Esophagus squamous epithelium (tissue), 5 donors: ENCODE measurements at places on chromosomes 4 and X.

- DNase-seq, result no peak
Observed at GRCh38 chr4:166274775-166275174, 401.7 kb downstream of the TLL1 start.

GRCh38 chr4:170652571-170652970 is 562.8 kb upstream of the AADAT start:
- no peak for DNase-seq

- DNase-seq, result no peak
Observed at GRCh38 chr4:7073059-7073458, 5.2 kb upstream of the GRPEL1 start.

DNA sequence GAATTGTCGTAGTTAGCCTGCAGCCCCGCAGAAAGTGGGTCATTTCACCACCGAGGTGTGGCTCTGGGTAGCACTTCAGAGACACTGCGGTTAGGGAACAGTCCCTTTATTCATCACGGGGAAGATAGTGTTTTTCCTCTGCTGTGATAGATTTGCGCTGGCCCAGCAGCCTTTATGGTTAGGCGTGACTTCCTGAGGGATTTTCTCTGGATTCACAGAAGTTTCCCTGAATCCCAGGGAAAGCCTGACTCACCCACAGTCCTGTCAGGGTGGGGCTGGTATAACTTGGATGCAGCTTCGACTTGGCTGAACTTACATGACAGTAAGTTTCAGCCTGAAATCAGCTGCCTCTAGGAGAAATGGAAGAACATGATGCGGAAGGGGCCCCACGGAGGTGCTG is 196.3 kb upstream of the HHIP start:
- no peak for DNase-seq

DNA sequence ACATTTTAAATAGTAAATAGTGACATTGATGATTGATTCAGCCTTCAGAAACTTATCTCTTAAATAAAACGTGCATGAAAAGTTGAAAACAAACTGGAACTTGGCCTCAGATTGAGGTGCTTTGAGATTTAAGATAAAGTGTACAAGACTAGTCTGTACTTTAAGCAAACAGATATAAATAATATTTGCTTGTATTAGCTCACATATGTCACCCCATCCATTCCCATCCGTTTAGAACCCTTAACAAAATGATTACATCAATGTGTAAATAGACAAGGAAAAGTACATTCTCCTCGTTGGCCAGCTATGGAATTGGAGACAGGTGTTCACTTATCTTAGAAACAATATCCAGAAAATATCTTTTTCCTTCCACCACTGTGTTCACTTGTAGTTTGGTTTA is 130.8 kb downstream of the BANK1 start:
- DNase-seq, result no peak

DNA sequence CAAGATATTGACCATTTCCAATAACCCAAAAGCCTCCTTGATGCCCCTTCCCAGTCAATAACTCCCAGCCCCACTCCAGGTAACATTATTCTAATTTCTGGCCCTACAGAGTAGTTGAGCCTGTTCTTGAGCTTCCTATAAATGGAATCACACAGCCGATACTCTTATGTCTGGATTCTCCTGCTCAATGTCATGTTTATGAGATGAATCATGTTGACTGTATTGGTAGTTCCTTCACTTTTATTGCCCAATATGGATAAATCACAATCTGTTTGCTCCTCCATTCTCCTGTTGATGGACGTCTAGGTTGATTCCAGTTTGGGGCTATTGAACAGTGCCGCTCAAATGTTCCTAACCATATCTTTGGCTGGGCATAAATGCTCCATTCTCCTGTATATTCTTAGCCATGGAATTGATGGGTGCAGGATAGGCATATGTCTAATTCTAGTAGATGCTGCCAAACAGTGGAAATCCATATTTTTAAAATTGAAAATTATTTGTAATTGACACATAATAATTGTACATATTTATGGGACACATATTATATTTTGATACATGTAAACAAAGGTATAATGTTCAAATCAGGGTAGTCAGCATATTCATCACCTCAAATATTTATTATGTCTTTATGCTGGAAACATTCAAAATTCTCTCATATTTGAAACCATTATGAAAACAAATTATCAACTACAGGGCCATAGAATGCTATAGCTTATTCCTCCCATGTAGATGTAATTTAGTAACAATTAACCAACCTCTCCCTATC is 40.5 kb upstream of the SLC2A9 start:
- no peak for DNase-seq

- DNase-seq, result no peak
Observed at GRCh38 chr4:145665773-145666172, 14.2 kb upstream of the C4orf51 start.

GRCh38 chr4:59994118-59994517 is 1206.0 kb upstream of the ADGRL3 start:
- DNase-seq, result no peak

DNA sequence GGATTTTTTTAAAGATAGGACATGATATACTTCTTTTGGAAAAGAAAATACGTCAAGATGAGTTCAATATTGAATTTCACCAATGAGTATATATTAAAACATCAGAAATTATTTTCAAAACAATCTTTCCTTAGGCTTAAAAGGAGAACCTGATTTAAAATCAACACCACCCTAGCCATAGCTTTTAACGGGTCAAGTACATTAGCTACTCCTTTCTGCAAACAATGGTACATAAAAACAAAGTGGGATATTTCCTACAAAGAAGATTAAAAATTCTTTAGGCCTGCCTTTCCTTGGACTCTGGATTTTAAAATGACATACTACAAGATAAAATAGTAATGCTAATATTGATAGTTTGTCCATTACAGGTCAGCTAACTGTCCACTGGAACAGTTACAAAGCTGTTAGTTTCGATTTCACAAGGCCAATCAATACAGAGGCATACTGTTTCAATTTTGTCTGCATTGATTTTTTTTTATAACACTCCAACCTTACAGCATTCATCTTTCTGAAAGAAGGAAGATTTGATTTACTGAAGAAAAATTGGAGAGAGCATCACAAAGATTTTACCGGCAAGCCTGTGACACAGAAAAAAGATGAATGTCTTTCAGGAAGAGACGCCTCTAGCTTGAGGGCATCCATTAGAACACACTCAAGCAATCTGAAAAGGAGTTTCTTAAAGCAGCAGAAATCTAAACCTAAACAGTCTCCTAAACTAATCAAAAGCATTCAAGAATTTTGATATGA is 97.2 kb downstream of the MAB21L2 start:
- no peak for DNase-seq

DNA sequence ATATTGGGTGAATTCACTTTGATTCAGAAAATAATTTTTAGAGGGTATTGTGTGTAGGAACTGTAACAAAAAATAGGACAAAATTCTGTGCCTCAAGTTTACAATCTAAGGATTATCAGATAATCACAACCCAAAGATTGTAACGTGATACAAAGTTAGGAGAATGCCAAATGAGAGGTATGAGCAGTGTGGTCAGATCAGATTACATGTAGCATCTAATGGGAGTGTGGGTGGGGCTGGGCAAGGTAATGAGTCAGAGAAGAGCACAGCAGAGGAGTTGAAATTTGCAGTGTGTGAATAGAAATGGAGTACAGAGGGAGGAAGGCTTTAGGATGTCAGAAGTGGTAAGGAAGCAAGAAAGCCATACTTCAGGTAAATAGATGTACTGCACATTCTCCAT is 103.4 kb upstream of the TEX13A start:
- DNase-seq, result no peak

DNA sequence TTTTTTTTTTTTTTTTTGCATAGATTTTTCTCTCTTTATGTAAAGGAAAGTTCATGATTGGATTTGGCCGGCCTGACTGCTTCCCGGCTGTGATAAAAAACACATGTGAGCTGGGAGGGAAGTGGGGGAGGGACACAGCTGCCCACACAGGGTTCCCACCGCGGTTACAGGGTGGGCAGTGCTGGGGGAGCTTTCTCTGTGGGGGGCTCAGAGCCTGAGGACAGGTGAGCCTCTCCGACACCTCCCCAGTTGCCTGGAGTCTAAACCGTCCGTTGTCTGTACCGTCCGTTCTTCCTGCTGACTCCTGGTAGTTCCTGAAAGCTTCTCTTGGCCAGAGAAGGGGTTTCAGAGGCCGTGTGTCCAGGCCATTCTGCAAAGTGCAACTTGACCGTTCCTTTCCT is 21.8 kb downstream of the SHOX start:
- no peak for DNase-seq

DNA sequence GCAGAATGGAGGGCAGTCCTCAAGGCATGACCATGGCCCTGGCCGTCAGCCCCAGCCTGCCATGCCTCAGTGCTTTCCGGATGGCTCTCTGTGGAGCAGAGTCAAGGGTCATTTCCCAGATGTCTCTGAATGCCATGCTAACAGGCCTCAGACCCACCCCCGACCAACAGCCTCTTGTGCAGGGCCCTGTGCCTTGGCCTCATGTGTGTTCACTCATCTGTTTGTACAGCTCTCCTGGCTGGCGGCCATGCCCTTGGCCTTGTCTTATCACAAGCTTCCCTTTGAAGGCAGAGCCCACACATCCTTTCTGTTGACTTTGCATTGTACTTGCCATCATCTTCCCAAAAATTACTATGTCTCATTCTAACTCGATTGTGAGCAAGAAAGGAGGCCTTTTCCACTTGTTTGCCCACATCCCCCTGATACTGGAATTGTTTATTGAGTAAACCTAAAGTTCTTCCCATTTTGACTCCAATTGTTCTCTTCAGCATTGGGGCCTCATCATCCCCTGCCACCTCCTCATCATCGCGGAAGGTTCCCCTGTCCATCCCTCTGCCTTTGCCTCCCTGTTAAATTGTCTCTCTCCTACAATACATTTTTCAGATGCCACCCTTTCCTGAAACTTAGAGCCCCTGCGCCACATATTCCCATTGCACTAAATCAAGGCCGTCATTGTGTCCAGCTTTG is 6.3 kb downstream of the CA5B start:
- no peak for DNase-seq

- DNase-seq, result no peak
Observed at GRCh38 chrX:12080265-12080664, 58.0 kb upstream of the FRMPD4 start.

GRCh38 chr4:8287343-8288280 is 18.1 kb downstream of the HTRA3 start:
- no peak for DNase-seq

DNA sequence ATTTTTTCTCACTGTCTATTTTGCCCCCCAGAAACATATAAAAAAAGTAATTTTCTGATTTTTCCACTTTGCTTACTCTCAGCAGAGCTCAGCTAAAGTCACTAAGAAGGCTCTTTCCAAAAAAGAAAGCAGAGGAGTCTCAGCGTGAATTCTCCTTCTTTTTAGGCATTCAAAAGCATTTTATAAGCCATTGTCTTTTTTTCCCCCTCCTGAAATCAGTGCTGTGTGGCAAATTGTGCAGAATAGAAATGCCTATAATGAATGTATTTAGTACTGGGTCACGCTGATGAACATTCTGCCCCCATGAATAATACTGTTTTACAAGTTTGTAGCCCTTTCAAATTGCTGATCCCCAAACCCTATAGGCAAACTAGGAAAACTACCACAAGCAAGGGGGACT is 1.6 kb upstream of the PCDH18 start:
- no peak for DNase-seq

DNA sequence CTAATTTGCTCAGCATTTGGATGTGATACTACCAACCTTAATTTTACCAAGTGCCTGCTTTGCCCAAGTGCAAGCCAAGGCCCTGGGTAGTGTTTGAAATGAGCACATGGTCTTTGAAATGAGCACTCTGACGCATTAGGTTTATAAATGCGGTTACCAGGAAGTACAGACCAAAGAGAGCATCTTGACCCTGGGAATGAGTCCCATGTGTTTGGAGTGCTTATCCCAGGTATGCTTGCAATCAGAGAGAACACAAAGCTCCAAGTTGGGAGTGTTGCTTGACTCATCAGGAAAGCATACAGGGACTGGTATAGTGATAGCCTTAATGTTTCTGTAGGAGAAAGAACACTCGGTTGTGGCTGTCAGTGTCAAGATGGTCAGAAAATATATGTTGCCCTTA is 203.6 kb upstream of the MAMLD1 start:
- DNase-seq, result no peak

DNA sequence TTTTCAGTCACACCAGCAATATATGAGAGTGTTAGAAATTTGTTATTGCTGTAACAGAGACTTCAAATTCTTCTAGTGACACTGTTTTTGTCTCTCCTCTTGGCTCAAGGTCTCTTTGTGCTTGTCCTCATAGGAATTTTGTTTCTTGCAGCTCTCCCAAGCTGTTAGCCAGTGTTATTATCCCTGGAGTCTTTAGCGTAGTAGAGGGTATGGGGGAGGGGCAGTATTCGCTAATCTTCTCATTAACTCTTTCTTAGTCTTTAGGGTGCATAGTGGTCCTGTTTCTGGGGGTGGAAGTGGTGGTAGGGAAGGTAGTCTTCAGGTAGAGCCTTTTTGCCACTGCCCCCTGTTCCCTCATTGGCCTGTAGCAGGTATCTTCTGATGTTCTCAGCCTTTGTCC is 79.4 kb downstream of the JADE3 start:
- no peak for DNase-seq

- no peak for DNase-seq
Observed at GRCh38 chr4:6355052-6355451, 85.4 kb downstream of the WFS1 start.

GRCh38 chr4:68338625-68339024 is 11.3 kb downstream of the YTHDC1 start:
- DNase-seq, result no peak

- DNase-seq, result no peak
Observed at GRCh38 chr4:112214390-112215264, 17.0 kb upstream of the AP1AR start.

- no peak for DNase-seq
Observed at GRCh38 chr4:127982445-127982844, 17.2 kb downstream of the ABHD18 start.

GRCh38 chr4:123913598-123913997 is 517.0 kb downstream of the SPRY1 start:
- no peak for DNase-seq

GRCh38 chr4:110663738-110664444 is 41.0 kb upstream of the PITX2 start:
- DNase-seq, result no peak

DNA sequence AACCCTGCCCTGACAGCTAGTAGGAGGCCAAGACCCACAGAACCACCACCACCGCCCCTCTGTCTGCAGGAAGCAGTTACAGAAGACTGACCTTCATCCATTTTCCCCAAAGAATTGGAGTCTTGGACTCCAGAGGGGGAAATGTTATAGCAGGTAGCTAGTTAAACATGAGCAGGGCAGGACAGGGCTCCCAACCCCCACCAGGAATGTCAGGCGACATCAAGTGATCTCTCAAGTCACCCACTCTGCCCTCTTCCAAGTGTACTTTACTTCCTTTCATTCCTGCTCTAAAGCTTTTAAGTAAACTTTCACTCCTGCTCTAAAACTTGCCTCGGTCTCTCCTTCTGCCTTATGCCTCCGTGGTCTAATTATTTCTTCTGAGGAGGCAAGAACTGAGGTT is 17.1 kb upstream of the AADAT start:
- no peak for DNase-seq
